ENCODE measurements at places on chromosomes 5 and 9.

- DNase-seq = no peak
Measured at GRCh38 chr9:120521101-120521500, 58.9 kb downstream of the CDK5RAP2 start.

- no peak for DNase-seq
Measured at GRCh38 chr5:136984772-136985446, 514.2 kb downstream of the SPOCK1 start.

DNA sequence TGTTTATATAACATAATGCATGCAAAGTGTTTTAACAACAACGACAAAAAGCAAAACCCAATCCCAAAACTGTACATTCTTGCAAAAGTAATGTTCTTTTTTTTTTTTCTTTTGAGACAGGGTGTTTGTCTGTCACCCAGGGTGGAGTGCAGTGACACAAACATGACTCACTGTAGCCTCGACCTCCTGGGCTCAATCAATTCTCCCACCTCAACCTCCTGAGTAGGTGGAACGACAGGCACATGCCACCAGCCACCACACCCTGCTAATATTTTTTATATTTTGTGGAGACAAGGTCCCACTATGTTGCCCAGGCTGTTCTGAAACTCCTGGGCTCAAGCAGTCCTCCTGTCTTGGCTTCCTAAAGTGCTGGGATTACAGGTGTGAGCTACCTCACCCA, 13.6 kb upstream of the HAVCR1 start:
- DNase-seq = no peak

- DNase-seq = no peak
Measured at GRCh38 chr9:28031521-28032267, 458.4 kb upstream of the C9orf72 start.

- DNase-seq = no peak
Measured at GRCh38 chr5:41277476-41278245, 64.3 kb upstream of the C6 start.

GRCh38 chr5:68329554-68330255, 114.1 kb downstream of the PIK3R1 start:
- DNase-seq = no peak

GRCh38 chr5:54471398-54471797, 15.9 kb downstream of the HSPB3 start:
- no peak for DNase-seq

DNA sequence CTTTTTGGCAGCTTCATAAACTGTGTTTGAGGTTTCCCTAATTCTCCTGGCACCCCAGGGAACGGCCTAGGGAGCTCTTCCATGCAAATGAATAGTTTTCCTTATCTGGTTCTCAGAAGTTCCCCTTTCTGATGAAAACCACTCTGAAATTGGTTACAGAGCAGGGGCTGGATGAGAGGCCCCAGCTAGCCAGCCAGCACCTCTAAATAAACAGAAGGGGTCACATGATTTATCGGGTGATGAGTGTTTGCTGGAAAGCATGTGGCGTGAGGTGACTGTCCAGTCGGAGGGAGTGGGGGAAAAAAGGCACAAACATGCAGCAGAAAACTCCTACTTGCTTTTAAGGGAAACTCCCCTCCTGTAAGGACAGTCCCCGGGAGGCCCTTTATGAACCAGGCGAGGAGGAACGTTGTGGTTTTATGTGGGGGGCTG, 261.2 kb upstream of the ANKRD55 start:
- DNase-seq = no peak

- no peak for DNase-seq
Measured at GRCh38 chr5:82820961-82821845, 256.0 kb downstream of the TMEM167A start.

DNA sequence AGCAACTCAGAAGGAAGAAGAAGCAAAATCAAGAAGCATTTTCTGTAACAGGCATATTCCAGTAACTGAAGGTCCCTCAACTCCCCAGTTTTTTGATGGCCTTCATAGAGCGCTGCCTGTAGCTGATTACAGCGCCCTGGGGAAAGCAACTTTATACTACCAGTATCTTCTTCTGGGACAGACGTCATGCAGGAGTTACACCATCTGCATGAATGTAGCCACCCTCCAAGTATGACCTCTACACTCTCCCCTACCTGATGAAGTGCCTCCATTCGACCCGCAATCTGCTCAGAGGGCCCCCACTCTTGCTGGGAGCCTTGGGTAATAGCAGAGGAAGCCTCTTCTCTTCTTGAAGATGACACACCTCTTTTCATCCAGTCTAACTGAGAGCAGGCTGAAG, 21.0 kb upstream of the SH3TC2 start:
- DNase-seq = no peak

DNA sequence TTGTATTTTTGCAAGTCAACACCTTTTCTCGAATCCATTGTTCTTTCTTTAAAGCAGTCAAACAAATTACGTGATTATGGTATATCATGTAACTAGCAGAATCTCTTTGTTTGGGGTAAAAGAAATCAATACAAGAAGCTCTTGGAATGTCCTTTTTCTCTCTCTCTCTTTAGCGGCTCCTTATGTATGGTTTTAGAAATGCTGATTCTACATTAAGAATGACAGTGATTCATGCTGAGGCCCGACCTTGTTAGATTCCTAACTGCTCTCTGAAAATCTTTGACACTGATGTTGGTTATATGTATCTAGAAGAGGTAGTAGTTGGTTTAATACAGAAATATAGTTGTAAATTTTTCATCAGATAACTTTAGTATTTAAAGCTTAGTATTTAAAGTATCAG, 76.4 kb downstream of the SNX24 start:
- no peak for DNase-seq

DNA sequence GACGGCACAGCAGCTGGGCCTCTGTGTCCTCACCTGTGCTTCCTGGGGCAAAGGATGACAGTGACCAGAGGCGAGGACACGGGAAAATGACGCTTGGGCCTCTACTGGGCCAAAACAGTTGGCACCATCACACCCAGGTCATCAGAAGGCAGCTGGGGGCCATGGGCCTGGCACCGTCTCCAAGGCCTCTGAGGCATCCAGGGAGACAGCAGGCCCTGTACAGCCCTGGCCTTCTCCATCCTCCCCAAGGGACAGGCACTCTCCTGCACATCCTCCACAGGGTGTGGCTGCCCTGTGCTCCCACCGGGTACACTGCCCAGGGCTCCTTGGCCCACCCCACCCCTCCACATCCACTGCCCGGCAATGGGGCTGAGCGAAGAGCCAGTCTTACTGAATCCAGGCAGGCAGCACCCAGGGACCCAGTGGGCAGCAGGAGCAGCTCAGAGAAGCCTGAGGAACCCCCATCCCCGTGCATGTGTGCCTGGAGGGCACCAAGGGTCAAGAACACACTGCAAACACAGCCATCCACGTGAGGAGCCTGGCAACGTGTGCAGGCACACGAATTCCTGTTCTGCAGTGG, 4.0 kb downstream of the LPCAT1 start:
- no peak for DNase-seq

DNA sequence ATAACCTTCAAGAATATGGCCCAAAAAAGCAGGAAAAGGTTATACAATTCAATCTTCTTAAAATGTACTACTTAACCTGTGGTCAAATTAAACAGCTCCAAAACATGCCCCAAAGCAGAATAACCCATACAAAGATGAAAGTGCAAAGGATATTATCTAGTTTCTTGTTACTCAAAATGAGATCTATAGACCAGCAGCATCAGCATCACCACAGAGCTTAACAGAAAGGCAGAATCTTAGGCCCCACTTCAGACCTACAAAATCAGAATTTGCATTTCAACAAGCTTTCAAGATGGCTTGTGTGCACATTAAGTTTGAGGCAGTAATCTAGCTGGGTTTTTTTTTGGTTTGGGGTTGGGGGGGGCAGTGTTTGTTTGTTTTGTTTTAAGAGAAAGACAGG, 54.0 kb downstream of the SCAI start:
- no peak for DNase-seq

- DNase-seq = no peak
Measured at GRCh38 chr5:57303985-57304384, 130.1 kb downstream of the GPBP1 start.

DNA sequence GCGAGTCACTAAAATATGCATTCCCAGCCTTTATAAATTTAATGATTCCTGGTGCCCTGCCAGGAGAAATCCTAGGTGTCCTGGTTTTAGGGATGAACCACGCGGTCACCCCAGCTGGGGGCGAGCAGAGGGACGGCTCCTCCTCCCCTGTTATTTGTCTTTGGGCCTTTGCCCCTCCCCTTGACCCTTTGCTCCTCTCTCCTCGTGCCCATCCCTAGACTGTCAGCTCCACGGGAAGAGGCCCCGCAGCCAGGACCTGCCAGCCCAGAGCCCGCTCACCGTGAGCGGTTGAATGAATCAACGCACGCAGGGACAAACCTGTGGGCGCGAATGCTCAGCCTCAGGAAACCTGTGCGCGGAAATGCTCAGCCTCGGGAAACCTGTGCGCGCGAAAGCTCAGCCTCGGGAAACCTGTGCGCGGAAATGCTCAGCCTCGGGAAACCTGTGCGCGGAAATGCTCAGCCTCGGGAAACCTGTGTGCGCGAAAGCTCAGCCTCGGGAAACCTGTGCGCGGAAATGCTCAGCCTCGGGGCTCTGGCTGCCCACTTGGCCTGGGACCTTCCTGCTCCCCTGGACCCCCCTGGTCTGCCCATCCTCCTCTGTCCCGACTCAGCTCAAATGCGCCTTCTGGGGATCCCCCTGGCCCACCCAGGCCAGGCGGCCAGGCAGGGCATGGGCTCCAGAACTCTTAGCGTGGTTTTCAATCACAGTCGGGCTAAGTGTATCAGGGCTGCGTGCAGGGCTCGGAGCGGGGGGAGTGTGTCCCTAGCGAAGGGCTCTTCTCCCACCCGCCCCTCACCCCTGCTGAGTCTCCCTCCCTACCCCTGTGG, 140.5 kb upstream of the COL5A1 start:
- no peak for DNase-seq

GRCh38 chr5:50435168-50435567, 5.9 kb downstream of the EMB start:
- DNase-seq = no peak

DNA sequence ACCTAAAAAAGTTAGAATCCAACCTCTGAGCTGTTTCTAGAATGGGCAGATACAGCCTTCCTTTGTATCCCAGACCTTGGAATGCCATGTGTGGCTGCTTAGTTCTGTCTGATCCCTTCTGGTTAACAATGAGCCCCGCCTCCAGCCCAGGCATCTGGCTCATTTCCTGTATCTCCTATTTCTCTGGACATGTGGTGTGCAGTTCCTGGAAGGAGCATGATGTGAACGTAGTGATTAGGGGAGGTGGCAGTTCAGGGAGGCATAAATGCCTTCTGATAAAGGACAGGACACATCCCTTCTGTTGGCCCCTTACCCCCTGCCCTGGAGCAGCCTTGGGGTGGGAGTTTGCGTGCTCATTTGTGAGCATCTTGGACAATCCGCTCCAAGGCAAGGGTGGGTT, 243.0 kb downstream of the ZSWIM6 start:
- no peak for DNase-seq

DNA sequence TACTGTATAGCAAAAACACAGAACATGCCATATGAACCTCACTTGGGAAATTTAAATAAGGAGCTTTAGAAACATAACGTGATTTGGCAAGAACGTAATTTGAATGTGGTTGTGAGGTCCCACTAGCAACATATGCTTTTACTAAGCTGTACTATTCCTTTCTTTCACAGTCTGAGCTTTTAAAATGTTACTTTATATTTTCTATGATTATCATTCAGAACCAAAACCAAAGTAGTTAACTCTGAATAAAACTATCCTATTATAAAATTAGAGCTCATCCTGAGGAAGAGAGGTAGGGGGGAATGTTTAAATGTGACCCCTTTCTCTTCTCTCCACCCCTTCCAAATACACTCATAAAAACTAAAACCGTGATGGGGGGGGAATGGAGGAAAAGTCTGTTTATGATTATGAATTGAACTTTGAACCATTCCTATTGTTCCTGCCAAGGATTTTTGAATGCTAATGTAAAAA, 435.7 kb downstream of the NFIB start:
- DNase-seq = no peak

GRCh38 chr9:33506626-33507370, 17.3 kb upstream of the ANKRD18B start:
- DNase-seq = no peak

DNA sequence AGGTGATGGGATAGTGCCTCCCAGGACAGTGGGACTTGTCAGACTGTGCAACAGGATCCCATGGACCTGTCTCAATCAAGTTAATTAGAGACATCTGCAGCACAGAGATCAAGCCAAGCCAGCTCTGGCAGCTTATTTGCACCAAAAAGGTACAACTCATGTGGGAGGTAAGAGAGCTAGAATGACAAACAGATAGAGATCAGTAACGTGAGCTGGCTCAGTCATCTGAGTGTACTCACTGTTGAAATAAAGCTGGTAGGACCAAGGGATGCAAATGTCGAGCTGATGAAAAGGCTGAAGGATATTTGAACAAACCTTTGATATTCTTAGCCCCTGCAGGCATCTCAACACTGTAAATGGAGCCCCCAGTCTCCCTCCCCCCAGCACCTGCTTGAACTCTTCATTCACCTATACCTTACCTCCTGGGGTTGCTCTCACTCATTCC, 198.1 kb downstream of the EFNA5 start:
- no peak for DNase-seq

DNA sequence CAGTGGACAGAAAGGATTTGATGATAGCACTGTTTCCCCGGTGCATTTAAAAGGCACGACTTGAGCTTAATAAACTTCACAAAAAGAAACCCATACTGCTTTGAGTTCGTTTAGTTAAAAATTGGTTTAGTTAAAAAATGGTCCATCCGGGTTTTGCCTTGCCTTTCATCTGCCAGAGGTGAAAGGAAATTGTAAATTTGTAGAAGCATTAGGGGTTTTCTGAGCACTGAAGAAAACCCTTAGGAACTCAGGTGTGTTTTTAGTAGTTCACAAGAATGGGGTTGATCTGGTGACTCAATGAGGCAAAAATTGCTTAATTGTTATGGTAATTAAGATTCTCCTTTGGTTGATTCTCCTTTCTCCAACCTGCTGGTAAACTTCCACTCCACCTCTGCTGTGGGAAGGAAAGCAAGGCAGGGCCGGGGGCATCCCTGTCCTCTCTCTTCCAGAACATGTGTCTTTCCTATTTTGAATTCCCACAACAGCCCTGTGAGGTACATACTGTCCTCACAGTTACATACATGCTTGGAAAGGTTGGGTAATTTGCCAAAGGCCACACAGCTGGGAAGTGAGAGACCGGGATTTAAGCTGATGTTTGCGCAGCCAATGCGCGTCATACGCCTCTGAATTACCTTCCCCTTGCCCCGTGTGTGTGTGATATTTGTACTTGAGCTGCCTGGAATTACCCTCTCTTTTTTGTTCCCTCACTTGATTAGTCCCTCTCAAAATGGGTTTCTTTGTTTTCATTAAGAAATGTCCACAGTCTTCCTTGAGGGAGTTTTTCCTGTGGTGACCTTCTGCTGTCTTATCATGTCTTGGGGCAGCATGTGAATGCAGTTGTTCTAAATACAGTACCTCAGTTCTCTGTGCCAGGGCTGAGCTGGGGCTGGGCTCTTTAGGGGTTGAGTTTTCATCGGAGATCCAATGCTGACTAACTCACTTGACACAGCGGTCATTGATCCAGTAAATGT, 94.4 kb downstream of the ARHGAP26 start:
- DNase-seq = no peak

DNA sequence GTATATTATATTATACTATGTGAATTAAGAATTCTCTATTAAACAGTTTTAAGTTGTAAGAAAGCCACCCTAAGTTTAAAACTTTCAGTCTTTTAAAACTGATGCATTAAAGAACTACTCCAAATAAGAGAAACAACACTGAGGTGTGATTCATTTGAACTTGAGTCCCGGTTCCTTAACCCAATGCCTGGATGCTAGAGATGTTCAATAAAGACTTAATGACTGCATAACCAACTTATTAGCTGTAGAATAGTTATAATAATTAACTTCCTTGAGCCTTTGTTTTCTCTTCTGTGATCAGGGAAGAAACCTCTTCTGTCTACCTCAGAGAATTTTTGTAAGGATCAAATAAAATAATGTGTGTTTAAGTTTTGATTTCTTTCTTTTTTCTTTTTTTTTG, 45.3 kb upstream of the DENND4C start:
- DNase-seq = no peak

All from NCI-H446 treated with DMSO at 0.1 percent for 48 hours (cell line).